Bronchus fibroblast of lung (primary cell): ENCODE measurements at places on chromosomes 12 and 14. TPM values are rescaled to one million over a fixed set of nuclear protein-coding genes. Genes with fewer than 3 reads are reported as not detected.

Gene ZDHHC17
- total RNA-seq, result 10.3 and 11.3 TPM in 2 replicates

Gene TSPAN8
- not detected in 2 replicates for total RNA-seq

Gene CHGA
- not detected in 2 replicates for total RNA-seq

Gene LRFN5
- total RNA-seq, result 2.9 and 3.9 TPM in 2 replicates

Gene KRT73
- total RNA-seq, result not detected in 2 replicates

Gene GRIN2B
- not detected in 2 replicates for total RNA-seq

Gene HOXC13
- total RNA-seq, result under 0.01 TPM in 1 of 2 replicates, not detected in the other

Gene YEATS4
- total RNA-seq, result 47.3 and 96.8 TPM in 2 replicates

Gene HECTD4
- total RNA-seq, result 4.9 and 5.7 TPM in 2 replicates

Gene PLA2G1B
- total RNA-seq, result not detected in 2 replicates

Gene MMAB
- total RNA-seq, result 139 TPM in 2 replicates

Gene AQP2
- total RNA-seq, result not detected in 2 replicates

Gene KRT72
- total RNA-seq, result not detected in 2 replicates

Gene TMEM63C
- total RNA-seq, result not detected in 2 replicates

Gene CLEC1A
- not detected in 2 replicates for total RNA-seq

Gene SERPINA9
- 0.45 TPM in 1 of 2 replicates, not detected in the other for total RNA-seq

Gene BCL11B
- under 0.01 TPM in 1 of 2 replicates, not detected in the other for total RNA-seq

Gene CNOT2
- total RNA-seq, result 52.2 and 56.3 TPM in 2 replicates

Gene PRPH
- 0.74 and 1.5 TPM in 2 replicates for total RNA-seq

Gene MIP
- total RNA-seq, result not detected in 2 replicates

Gene KLRK1
- total RNA-seq, result not detected in 2 replicates

Gene MAP1LC3B2
- 0.17 and 0.30 TPM in 2 replicates for total RNA-seq

Gene LRR1
- 28.8 and 38.5 TPM in 2 replicates for total RNA-seq

Gene IL26
- not detected in 2 replicates for total RNA-seq

Gene NXPH4
- 0.50 and 1.5 TPM in 2 replicates for total RNA-seq

Gene KRT78
- total RNA-seq, result not detected in 2 replicates

Gene GZMH
- not detected in 2 replicates for total RNA-seq

Gene SERPINA4
- total RNA-seq, result not detected in 2 replicates

Gene CD163L1
- total RNA-seq, result 0.15 and 0.17 TPM in 2 replicates

Gene KRT82
- not detected in 2 replicates for total RNA-seq

Gene LHX5
- not detected in 2 replicates for total RNA-seq

Gene TM7SF3
- total RNA-seq, result 42.9 and 47.4 TPM in 2 replicates
